Right hindlimb (tissue), 1 donor: ENCODE measurements at places on chromosomes 5 and 9.

DNA sequence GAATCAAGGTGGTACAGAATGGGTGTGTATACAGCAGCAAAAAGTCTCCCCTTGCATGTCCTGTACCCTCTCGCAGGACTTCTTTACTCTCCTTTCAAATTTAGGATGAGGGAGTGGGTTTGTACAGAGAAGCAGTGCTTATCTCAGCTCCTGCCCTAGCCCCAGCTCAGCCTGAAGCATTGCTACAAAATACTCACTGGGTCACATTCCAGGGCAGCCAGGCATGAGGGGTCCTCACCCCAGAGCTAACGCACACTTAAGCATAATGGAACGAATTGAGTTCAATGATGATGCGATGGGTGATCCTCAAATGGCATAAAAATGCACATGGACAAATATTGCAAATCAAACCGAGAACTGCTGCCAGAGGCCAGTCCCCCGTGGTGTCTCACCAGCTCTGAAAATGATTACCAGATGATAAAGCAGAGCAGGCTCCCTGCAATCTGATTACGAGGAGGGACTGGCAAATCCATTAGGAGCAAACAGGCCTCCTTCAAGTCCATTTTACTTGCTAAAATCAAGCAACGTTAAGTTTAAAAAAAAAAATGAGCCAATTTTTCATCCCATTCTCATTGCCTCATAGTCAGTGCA is 231.6 kb upstream of the TAS2R1 start:
- no peak for DNase-seq

DNA sequence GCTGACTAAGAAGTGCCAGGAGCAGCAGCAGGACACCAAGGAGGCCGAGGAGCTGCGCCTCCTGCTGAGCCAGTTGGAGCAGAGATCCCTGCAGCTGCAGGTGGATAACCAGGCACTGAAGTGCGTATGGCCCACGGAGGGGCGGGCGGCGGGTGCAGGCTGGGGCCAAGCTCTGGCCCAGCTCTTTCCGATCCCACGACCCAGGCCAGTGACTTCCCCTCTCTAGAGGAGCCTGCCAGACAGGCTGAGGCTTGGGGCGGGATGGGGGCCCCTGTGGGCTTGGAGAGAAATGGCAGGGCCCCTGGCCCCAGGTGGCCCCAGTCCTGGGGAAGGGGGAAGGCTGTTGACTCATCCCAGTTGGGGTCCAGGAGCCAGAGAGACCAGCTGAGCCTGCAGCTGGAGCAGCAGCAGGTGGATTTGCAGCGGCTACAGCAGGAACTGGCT is 3.6 kb downstream of the PTRH1 start:
- peak; percentile 52 for DNase-seq

GRCh38 chr5:143739746-143740145 is 72.2 kb upstream of the HMHB1 start:
- no peak for DNase-seq

DNA sequence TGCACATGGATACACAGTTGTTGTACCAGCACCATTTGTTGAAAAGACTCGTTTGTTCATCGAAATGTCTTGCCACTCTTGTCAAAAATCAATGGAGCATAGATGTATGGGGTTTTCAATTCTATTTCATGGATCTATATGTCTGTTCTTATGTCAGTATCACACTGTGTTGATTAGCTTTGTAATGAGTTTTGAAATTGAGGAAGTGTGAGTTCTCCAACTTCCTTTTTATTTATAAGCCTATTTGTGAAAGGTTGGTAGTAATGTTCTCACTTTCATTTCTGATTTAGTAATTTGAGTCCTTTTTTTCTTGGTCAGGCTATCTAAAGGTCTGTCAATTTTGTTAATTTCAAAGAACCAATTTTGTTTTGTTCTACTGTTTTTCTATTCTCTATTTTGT is 26.1 kb downstream of the ZNF510 start:
- DNase-seq = no peak

- peak; percentile 20 for DNase-seq
Observed at GRCh38 chr9:135216791-135217441, 129.4 kb downstream of the OLFM1 start.

GRCh38 chr5:179696603-179697002 is 2.2 kb upstream of the CANX start:
- DNase-seq = no peak
